Activated CD4-positive, alpha-beta T cell treated with anti-CD3 and anti-CD28 coated beads, Interleukin-10, Interleukin-2, amounts not matched to agents 100 ng/mL and 50 ng/mL, durations not matched to agents 16 hours and 8 hours (primary cell): ENCODE measurements at places on chromosomes 5 and 9.

DNA sequence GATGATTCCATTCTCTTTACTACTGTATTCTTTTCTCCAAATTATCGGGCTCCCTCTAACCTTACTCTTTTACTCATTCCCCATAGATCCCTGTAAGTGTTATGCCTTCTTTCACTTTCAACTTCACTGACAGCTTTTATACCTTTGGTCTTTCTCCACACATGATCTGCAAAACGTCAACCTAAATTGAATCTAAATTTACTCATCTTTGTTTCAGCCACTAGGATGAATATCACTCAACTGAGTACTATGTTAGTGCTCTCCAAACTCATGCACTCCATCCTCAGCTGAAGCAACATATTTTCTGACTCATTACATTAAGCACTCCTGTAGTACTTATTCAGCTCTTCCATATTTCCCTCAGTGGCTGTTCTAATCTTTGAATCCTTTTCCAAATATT lies 133.4 kb downstream of the ADAMTS19 start:
- no peak for DNase-seq

DNA sequence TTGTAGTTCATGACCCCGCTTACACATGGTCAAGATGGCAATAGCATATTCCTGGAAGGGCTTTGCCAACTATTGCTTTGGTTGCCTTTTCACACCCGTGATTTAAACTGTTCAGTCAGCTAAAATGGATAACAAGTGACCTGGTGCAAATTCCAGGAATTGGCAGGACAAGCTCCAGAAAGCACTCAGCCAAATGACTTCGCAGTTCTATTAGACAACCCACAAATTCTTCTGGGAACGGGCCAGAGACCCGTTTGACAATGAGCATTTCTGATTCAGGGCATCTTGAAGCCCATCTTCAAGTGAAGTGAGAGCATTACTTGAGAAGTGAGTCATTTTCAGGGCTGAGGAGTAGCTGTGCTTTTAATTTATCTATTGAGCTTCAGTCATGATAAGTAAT lies 165.0 kb downstream of the DROSHA start:
- no peak for DNase-seq

- DNase-seq, result no peak
Measured at GRCh38 chr9:27340961-27341511, 44.1 kb upstream of the EQTN start.

DNA sequence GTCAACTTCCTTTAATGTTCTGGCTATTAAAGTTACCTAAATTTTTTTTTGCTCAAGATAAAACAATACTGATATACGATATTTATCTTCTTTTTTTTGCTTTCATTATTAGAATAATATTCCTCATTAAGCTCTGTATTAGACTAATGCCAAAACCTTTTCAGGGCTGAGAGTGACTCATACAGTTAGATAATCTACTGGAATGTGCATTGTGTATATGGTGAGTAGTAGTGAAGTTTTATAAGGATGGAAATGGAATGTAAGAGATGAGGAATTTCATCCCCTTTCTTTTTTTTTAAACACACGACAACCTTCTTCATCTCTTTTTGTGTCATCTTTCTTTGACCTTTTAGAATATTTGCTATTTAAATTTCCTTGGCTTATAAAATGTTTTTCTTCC lies 268.6 kb downstream of the ISL1 start:
- DNase-seq, result no peak

GRCh38 chr9:119268985-119269384 lies 100.2 kb downstream of the BRINP1 start:
- DNase-seq, result no peak

DNA sequence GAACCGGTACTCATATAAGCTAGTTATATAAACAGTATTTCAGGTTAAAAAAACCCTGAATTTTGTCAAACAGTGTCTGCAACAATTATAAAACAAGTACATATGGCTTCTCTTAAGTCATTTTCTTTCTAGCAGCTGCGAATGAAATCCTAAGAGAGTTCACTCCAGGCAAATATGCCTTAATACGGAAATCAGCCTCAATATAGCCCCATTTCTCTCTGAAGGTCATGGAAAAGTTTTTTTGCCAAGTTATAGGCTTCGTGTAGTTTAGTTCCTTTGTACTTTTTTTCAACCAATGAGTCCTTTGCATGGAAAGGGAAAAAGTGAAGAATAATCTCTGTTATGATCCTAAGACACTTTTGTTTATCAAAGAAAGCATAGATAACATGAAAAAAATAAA lies 848.0 kb upstream of the ACO1 start:
- no peak for DNase-seq

- DNase-seq, result no peak
Measured at GRCh38 chr5:88888848-88889188, 5.8 kb upstream of the MEF2C start.

DNA sequence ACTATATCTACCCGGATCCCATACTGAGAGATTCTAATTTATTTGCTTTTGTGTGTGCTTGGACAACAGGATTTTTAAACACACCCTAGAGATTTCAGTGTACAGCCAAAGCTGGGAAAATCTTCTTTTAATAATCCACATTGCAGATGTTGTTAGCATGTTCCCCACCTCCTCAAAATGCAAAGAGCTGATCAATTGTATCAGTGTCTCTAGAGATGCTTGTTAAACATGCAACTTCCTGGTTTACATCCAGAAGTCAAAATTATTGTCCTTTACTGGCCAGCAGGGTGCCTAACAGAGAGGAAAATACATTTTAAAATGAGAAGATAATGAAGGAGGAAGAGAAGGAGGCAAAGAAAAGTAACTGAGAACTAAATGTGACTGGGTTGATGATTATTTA lies 793.3 kb downstream of the SEMA5A start:
- no peak for DNase-seq

GRCh38 chr9:128821584-128822406 lies 3.5 kb downstream of the ENDOG start:
- DNase-seq, result no peak

- no peak for DNase-seq
Measured at GRCh38 chr5:61538722-61539501, 206.9 kb downstream of the ZSWIM6 start.
